ENCODE measurements at places on chromosomes 1 and 21.
A peak's percentile ranks its signal among the peaks of the same experiment; 100 is the strongest.

DNA sequence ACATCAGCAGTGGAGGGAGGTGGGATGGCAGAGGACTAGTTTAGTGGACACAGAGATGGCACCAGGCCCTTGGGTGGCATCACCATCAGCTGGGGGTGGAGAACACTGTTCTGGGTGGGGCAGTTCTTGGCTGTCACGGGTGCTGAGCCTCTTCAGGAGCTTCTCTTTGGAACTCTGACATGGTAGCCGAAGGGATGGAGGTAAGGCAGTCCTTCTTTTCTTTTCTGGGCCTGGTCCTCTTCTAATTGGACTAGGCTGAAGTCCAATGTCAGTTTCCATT, 8.3 kb upstream of the MEF2D start:
- DNase-seq: no peak

DNA sequence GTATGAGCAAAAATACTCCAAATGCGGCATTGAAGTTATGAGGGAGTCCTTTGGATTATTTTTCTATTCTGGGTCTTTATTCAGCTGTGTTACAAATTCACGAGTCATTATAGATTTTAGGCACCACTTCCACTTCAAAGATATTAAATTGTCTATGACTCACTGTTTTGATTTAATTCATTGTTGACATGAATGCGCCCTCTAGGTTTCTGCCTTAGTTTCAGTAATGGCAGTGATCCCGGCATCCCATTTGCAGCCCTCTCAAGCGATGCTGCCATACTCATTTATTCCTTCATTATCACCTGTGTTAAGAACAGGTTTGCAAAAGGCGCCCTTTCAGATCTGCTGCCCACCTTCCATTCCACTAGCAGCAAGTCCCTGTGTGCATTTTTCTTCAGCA, 14.0 kb downstream of the RSPO1 start:
- no peak for DNase-seq

GRCh38 chr1:229046251-229046853, 224.6 kb upstream of the RAB4A start:
- no peak for DNase-seq

DNA sequence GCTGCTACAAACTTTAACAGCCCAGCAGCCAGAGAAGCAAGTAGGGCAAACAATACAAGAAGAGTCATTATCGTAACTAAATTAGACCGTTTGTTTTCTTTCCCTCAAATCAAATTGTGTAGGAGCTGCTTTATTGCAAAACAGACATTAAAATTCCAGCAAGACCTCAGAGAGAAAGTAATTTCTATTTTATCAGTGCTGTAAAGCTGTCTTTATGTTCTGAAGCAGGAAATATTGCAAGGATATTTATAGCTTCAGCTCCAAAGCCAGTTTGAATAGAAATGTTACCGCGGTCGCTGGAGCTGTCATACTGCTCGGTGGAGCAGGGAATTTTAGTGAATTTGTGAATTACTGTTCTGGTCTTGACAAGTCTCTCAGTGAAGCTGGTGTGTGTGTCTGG, 503.8 kb upstream of the PLXNA2 start:
- DNase-seq: no peak

DNA sequence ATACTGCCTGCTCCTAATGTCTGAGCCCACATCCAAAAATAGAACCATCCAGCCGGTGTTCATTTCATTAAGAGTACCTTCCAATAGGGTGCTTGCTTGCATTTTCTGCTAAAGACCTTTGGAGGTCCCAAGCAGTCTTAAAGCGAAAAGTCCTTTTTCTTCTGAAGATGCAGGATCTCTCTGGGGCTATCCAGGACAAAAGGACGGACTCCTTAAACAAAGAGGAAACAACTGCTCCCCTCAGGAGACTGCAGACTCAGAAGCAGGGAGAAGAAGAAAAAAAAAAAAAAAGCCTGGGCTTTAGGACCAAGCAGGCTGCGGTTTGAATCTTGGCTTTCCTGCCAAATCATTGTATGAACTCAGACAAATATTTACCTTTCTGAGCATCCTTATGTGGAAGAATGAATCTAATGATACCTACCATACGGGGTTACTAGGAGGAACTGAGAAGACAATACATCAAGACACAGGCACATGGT, 204.0 kb downstream of the PLPP3 start:
- DNase-seq: no peak

DNA sequence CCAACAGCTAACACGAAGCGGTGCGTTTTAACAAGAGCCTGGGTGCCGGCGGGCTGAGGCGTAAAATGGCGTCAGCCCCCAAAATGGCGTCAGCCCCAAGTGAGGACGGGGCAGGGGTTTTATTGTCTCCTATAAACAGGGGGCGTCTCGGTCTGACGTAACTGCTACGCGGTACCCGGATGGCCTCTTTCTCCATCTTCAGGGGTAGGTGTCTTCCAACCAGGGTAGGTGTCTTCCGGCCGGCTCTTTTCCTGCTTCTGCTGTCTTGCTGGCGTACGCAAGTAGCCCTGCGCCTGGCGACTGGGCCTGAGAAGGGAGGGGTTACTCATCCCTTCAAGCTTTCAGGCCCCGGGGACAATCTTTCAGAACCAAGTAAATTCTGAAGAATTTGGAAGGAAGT, 45.3 kb downstream of the LGR6 start:
- no peak for DNase-seq

- DNase-seq: no peak
Observed at GRCh38 chr1:24528744-24529143, 26.1 kb downstream of the RCAN3 start.

DNA sequence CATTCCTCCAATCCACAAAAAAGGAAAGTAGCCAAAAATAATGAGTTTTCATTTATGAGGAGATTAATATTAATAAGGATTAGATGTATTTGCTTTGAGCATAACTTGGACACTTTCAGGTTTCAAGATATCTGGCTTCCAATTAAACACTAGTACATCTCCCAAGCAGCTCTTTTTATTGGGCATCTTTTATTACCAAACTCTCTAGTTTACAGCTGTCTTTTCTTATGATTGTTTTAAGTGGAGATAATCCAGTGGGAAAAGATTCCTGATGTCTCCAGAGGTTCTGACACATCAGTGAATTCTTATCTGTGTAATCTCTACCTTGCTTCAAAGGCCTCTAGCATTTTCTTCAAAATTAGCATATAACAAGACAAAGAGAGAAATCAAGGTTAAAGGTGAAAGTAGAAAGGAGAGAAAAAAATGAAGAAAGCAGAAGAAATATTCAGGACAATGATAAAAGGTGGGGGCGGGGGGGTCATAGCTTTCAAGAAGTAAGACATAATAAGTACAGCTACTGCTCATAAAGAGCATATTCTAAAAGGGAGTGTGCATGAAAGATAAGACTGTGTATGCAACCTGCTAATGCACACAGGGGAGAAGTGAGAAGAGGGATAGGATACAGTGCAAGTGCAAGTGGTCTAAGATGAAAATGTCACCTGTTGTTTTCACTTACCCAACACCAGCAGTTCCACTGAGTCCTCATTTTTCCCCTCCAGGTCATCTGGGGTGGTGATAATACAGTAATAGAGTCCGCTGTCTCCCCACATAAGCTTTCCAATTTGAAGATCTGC, 19.1 kb downstream of the ILDR2 start:
- DNase-seq: no peak

DNA sequence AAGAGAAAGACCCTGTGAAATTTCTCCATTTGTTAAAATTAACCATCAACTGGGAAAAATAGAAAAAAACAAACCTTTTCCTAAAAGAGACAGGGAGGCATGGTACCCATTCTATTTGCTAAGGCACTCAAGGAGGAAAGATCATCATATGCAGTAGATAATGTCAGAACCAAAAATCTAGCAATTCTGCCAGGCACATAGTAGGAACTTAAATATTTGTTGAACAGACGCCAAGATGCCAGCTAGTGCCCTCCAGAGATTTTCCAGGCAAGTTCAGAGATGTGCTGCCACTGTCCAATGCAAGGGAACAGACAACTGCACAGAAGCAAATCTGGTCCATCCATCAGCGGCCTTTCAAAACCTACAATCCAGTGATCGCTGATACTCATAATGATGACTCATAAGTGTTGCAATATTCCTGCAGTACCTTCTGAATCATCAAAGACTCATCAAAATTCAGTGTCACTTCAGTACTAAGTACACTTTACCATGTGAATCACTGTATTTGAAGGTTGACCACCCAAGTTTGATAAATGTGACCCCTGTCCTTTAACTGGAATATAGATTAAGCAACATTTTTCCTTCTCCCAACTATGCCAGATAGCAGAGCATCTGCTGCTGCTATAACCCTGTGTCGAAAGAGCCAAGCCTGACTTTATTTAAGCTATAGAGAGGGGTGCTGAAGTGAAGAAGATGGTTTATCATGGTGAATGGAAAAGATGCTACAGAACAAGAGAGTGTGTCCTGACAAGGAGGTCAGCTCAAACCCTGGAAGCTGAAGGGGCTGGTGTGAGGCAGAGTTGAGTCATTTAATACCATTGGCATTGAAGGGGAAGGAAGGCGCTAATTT, 99.1 kb downstream of the MT1HL1 start:
- peak; percentile 84 for DNase-seq

GRCh38 chr1:31647106-31647505, 2.4 kb upstream of the PEF1 start:
- DNase-seq: no peak

All from foreskin keratinocyte (primary cell).